ENCODE measurements at places on chromosomes 3 and 15.
A peak's percentile ranks its signal among the peaks of the same experiment; 100 is the strongest.

- DNase-seq, result no peak
These were observed 69.7 kb upstream of the POMGNT2 start for GRCh38 chr3:43175541-43175940.

DNA sequence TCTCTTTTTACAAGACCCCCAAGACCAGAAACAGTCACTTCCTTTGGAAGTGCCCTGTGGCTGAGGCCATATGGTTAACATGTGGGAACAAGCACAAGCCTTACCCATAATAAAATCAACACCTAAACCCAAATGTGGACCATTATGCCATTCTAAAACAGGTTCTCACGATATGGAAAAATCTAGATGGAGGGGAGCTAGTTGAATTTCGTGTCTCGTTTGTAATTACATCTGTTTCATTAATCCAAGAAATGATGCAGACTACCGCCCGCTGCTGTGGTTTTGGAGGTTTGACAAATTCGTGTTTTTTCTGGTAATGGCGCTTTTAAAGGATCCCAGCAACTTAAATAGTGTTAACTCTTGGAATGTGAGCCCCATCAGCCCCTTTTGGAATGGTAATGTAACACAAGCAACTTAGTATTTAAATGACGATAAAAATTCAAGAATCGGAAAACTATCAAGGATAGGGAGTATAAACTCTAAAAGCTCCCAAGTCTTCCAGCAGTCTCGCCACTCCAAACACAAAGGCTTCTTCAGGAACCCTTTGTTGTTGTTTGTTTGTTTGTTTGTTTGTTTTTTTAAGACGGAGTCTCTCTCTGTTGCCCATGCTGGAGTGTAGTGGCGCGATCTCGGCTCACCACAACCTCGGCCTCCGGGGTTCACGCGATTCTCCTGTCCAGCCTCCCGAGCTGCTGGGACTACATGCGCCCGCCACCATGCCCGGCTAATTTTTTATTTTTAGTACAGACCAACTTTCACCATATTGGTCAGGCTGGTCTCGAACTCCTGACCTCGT lies 1.1 kb downstream of the CNBP start:
- DNase-seq, result peak; percentile 47

DNA sequence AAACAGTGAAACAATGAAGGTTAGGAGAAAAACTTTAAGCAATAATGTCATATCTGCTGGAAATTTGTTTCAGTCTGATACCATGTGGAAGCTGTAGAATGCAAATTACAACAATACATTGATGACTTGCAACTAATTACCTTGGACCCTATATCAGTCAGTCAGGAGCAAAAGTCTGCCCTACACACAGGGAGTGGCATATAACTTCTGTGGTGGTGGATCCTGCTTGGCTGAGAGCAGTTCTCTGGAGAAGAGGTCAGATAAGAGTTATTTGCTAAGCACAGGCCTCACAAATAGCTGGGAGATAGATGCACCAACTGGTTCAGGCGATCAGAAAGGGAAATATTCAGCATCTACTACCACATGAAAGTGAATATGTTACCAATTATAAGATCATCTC lies 1364.6 kb upstream of the EPHA6 start:
- DNase-seq, result no peak

- DNase-seq, result no peak
These were observed 13.6 kb upstream of the RBMS3 start for GRCh38 chr3:29267226-29267625.

DNA sequence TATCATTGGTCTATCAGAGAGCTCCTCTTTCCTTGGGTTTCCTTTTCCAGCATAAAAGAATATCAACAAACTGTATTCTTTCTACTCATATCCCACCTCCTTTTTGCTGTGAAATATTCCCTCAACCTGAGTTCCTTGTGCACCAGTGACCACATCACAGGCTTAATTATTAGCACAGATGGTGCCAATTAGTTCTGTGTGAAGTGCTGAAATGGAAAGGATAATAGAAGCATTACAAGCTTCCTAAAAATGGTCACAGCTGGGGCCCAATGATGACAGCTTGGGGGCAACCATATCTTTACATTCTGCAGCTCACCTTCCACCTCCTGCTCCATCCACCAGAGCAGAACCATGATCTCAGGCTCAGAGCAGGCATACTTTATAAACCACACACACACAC lies 84.6 kb downstream of the ANO10 start:
- no peak for DNase-seq

- no peak for DNase-seq
These were observed 66.6 kb downstream of the USF3 start for GRCh38 chr3:113629584-113630421.

DNA sequence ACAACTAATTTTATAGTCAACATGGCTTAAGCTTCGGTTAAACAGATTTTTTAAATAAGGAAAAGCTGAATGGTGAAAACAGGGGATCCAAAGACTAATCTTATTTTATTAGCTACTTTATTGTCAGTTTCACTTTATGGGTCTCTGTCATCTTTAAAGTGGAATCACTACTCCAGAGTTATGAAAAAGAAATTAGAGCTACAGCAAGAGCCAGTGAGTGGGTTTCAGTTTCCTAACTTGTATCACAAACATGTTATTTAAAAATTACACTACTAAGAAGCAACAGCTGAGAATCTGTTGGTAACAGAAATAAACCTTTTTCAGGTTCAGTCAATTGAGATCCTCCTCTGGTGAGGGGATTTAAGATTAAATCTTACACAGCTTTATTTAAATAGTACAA lies 10.0 kb downstream of the PHC3 start:
- DNase-seq, result no peak

- DNase-seq, result peak; percentile 75
These were observed 3.5 kb downstream of the DUSP7 start for GRCh38 chr3:52052831-52053306.

DNA sequence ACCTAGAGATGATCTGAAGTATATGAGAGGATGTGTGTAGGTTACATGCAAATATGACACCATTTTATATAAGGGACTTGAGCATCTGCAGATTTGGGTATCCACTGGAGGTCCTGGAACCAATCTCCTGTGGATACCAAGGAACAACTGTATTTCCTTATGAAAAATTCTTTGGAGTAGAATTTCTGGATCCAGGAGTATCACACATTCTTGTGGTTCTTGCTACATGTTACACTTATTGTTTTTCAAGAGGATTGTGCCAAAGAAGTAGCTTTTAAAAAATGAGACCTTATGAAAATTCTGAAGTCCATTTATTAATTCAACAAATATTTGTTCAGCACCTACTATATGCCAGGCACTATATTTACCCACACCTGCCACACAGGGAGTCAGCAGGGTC lies 15.7 kb upstream of the TBC1D23 start:
- DNase-seq, result peak; percentile 63

- no peak for DNase-seq
These were observed 31.7 kb downstream of the HES1 start for GRCh38 chr3:194167480-194168282.

- DNase-seq, result no peak
These were observed 973 bp upstream of the USP13 start for GRCh38 chr3:179651687-179652446.

GRCh38 chr15:101479342-101479845 lies 10.1 kb downstream of the PCSK6 start:
- no peak for DNase-seq

GRCh38 chr3:20930034-20930433 lies 744.0 kb upstream of the SGO1 start:
- peak; percentile 25 for DNase-seq

GRCh38 chr3:8765528-8765927 lies 3.9 kb downstream of the OXTR start:
- no peak for DNase-seq

- peak; percentile 50 for DNase-seq
These were observed 442.7 kb upstream of the NR2F2 start for GRCh38 chr15:95887666-95888390.

GRCh38 chr3:148866261-148866660 lies 1.2 kb downstream of the CPA3 start:
- DNase-seq, result peak; percentile 91

DNA sequence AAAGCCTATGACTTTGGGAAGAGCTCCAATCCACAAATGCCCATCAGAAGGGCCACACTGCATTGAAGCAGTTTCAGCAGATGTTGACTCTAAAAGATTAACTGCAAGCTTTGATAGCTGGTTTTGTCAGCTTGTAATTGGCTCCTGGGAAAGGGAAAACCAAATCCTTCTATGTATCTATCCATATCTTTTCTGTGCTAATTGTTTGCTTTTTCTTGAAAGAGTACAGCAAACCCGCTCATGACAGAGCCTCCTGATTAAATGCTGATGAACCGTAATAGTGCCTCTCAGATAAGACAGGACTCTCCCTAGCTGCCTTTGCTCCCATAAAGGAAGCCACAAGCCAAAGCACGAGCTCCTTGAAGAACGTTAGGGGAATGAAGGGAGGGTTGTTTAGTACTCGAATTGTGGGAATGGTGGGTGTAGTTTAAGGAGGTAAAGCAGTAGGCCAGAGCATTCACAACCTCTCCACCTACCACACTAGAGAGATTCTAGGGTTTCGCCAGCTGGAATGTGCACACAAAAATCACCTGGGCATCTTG lies 33.6 kb upstream of the LRIG1 start:
- no peak for DNase-seq

GRCh38 chr15:101397521-101398003 lies 91.9 kb downstream of the PCSK6 start:
- no peak for DNase-seq

DNA sequence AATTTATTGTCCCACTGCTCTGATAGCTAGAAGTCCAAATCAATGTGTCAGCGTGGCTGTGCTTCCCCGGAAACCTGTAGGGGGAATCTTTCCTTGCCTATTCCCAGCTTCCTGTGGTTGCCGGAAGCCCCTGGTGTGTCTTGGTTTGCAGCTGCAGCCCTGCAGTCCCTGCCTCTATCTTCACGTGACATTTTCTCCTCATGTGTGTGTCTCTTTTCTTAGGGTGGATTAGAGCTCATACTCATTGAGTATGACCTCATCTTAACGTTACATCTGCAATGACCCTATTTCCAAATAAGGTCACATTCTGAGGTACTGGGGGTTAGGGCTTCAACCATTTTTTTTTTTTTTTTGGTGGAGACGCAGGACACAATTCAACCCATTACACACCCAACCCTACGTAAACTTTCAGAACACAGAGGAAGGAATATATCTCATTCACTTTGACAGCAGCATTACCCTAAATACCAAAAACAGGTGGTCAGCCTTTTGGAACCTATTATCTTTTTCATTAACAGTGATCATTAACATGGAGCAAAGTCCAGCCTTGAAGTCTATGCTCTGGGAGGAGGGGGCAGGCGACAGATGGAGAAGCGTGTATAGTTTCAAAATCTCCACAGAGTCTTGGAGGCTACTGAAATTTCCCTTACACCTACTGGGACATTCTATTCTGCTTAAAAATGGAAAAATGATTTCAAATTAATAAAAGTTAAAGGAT lies 88.6 kb downstream of the RYK start:
- peak; percentile 12 for DNase-seq

GRCh38 chr3:193822492-193823212 lies 229.6 kb downstream of the OPA1 start:
- peak; percentile 96 for DNase-seq

DNA sequence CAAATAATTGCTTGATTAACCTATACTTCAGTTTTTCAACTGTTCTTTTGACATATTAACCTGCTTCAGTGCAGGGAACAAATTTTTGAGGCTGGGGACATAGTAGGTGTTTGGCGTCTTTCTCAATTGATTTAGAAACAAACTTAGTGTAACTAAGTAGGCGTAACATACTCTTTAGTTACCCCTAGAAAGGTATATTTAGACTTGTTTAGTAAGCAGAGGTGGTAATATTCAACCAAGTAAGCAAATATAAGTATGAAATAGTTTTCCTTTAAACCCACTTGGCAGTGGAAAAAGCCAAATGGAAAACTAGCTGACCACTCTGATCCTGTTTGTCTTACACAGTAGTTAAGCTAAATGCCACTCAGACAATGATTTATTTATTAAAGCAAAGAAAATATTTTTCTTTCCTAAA lies 113.2 kb downstream of the MBNL1 start:
- DNase-seq, result no peak

GRCh38 chr3:67329358-67329757 lies 325.1 kb downstream of the SUCLG2 start:
- no peak for DNase-seq

DNA sequence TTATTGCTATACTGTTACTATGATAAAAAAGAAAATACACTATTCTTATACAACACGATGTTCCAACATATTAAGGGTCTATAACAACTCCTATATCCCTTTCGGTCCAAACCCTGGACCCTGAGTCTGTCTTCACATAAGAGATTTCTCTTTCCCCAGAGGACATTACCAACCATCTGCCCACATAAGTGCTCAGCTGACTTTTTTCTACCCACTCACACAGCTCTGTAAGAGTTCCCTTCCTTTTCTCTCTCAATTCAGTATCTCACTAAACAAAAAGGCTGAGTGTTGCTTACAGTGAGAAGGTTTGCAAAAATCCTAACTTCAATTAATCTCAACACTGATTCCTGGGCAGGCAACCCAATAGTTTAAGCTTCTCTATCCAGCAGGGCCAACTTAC lies 30.5 kb downstream of the ITGB5 start:
- no peak for DNase-seq

DNA sequence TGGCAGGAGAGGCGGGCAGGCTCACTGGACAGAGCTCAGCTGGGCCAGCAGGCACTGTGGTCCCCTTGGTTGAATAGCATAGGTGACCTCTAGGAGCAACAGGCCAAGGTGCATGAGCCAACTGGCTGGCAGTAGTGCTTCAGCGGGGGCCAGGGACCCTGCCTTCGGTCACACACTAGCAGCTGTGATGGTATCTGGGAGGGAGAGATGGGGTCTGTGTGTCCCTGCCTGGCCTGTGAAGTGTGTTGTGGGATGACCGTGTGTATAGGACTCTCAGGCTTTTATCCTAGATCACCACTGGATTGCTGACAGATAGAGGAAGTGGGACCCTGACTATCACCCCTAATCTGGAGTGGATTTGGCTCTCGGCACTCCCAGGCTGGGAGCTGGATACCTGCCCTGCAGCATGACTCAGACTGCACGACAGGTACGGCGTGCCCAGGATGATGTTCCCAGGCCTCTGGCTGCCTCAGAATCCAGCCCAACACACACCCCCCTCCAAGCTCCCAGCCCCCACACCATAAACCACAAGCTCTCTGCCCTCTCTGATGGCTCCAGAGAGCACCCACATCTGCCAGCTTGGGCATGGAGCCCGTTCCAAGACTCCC lies 7.8 kb downstream of the RPS17 start:
- DNase-seq, result no peak

- DNase-seq, result no peak
These were observed 9.2 kb upstream of the CCDC33 start for GRCh38 chr15:74226761-74227540.

DNA sequence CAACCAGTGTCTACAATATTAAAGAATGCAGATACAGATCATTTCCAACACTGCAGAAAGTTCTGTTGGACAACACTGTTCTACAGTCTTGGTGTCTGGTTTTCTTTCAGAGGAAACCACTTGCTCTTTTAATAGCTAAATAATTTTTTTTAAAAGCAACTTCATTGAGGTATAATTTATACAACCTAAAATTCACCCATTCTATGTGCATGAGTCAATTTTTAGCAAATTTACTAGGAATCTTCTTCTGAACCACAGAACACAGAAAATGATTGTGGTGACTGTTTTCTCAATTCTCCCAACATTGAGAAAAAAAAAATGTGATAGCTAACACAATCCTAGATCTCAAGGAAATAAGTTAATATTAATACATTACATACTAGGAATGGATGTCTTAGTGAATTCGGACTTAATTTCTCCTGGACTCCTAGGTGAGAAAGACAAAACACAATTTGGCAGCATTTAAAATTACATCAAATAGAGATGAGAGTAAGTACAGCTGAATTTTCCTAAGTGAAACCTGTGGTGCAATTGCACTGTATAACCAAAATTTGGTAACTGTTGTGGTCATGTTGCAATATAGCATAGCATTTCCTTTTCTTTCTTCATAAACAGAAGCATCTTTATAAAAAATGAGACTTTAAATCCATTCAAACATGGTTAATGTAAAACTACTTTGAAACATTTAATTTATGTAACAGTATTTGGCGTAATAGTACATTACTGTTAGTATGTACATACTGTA lies 15.3 kb upstream of the PLCL2 start:
- peak; percentile 42 for DNase-seq

Measured in fibroblast of upper back skin (primary cell).